ENCODE measurements at places on chromosomes 13 and 19.

DNA sequence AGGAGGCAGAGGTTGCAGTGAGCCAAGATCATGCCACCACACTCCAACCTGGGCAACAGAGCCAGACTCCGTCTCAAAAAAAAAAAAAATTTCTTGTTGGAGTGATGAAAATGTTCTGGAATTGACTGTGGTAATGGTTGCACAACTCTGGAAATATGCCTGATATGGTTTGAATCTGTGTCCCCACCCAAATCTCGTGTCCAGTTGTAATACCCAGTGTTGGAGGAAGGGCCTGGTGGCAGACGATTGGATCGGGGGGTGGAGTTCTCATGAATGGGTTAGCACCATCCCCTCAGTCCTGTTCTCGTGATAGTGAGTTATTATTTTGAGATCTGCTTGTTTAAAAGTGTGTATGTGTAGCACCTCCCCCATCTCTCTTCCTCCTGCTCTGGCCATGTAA, 41.1 kb upstream of the MAP3K10 start:
- DNase-seq: no peak

DNA sequence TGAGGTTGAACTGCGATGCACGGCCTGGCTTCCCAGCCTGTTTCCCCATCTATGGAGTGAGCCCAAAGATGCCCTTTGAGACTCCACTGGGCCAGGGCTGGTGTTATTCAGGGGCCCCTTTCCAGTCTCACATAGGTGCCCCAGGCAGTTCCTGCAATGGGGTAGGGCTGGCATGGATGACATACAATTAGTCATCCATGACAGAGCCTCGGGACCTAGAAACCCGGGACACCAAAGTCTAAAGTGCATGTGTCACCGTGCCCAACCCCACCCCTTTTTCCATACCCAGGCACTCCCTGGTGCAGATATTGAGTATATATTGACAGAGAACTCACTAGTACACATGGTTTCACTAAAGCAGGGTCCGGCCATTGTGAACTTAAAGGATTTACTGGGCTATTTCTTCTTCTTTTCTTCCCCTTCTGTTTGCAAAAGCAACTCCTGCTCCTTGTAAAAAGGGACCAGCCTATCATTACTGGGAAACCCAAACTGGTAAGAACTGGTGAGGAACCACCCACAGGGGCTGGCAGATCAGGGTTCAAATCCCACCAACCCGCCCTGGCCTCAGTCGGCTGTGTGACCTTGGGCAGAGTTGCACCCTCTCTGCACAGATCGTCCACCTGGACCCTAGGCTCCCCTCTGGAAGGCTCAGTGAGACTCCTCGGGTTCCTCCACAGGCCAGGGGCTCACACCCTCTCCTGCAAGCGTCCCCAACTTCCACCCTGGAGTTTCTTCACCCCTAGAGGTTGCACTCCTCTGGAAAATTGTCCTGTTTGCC, 2.7 kb downstream of the B3GNT3 start:
- no peak for DNase-seq

DNA sequence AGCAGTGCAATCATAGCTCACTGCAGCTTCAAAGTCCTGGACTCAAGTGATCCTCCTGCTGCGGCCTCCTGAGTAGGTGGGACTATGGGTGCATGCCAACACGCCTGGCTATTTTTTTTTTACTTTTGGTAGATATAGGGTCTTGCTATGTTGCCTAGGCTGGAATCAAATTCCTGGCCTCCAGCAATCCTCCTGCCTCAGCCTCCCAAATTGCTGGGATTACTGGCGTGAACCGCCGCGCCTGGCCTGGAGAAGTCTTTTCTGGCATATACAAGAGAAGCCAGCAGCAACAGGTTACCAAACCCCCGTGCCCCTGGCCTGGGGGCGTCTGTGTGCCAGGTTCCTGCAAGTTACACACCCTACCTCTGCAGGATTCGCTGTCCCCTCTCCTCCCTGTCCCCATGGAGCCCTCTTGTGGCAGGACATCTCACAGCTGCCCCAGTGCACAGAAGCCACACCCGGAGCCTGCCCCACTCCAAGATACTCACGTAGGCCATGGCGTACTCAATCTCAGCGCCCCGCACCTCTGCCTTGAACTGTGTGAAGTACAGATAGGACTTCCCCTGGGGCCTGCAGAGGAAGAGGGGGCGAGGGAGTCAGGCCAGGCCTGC, 9.9 kb downstream of the MYDGF start:
- no peak for DNase-seq

DNA sequence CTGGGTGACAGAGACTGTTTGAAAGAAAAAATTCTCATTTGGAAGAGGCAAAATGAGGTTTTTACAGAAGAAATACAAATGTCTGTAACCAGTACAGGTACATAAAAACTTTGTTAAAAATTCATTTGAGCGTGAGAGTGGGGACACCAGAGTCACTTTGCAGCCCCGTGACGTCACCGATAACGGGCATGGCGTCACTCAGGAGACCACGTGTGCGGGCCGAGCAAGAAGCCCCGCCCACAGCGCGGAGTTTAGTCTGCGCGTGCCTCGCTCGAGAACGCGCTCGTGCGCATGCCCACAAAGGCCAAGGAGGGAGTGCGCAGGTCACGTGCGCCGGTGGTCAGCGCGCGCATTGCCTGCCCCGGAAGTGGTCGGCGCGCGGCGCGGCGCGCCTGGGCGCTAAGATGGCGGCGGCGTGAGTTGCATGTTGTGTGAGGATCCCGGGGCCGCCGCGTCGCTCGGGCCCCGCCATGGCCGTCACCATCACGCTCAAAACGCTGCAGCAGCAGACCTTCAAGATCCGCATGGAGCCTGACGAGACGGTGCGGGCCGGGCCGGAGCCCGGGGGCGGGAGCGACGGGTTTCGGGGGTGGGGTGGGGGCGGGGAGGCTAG, at the start of gene RAD23A:
Gene RAD23A (plus strand): TSS at position 384 of the 613 bp plus-strand sequence. CDS start 87 bp downstream, at position 471.
- DNase-seq: peak; percentile 99

DNA sequence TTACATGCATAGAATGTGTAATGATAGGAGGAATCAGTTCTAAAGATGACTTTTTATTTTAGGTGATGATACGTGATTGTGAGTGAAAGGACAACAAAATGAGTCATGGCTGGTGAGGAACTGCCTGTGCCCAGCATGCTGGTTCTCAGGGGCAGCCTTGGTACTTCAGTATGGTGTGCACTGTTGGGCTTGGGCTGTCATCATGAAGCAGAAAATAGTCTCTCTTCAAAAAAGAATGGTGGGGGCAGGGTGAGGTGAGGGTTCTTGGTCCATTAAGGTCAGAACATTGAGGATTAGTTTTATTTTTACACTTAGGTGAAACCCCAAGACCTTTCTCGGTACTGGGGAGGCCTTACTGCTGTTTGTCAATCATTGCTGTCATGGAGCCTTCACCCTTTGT, 309.5 kb downstream of the MTUS2 start:
- DNase-seq: no peak

DNA sequence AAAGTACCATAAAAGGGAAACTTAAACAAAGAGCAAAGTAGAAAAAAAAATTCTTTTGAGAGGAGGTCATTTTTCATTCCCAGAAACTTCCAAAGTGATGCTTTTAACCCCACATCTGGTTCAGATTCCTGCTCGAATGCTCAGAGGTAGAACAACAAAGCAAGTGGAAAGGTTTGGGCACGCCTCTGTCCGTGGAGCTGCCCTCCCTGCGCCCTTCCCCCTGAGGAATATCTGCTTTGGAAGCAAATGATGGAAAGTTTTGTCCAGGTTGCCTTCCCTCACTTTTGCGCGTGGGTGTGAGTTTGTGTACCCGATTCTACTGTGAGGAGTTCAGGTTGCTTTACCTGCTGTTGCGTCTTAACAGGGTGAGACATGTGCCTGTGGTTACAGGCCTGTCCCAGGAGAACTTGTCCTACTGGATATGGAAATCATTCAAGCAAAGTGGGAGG, 110.2 kb downstream of the KLF5 start:
- DNase-seq: no peak

Data from smooth muscle cell of the brain vasculature (primary cell).